ENCODE measurements at places on chromosomes 1 and 21.

GRCh38 chr1:157882580-157882979, 41.0 kb upstream of the CD5L start:
- H3K4me1 ChIP-seq = no peaks in the 10 kb centered on the region
- H3K27me3 ChIP-seq = no peaks in the 10 kb centered on the region
- H3K36me3 ChIP-seq = no peaks in the 10 kb centered on the region
- H3K4me3 ChIP-seq = no peak overlapping the region
- H3K27ac ChIP-seq = no peak overlapping the region

GRCh38 chr1:212686591-212686990, 13.0 kb downstream of the BATF3 start:
- no peaks in the 10 kb centered on the region for H3K4me1 ChIP-seq
- no peak overlapping the region for H3K27ac ChIP-seq
- peaks cover 27% of the 10 kb centered on the region for H3K27me3 ChIP-seq
- no peaks in the 10 kb centered on the region for H3K36me3 ChIP-seq

DNA sequence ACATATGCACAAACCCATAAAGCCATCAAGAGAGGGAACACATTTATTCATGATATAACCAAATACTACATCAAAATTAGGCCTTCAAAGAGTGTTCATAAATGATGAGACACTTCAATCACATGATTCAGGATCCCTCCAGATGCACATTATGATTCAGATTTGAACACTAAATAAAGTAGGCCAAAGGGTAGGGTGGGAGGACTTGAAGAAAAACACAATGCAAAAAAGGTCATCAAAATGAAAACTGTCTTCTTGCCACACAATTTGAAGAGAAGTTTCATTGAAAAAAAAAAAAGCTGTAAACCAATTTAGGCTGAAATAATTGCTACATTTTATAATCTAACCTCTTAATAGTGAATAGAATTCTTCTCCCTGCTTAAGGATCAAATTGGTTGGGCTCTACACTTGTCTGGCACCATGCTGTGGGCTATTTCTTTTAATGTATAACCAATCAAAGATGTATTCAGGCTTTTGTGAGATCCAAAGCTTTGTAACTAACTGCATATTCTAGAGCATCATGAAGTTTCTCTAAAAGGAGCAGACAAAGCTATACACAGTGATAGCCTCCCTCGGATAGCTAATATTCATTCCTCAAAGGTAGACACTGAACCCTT, 58.1 kb downstream of the ZSWIM5 start:
- no peaks in the 10 kb centered on the region for H3K36me3 ChIP-seq
- no peak for DNase-seq
- no peaks in the 10 kb centered on the region for H3K27me3 ChIP-seq
- no peaks in the 10 kb centered on the region for H3K4me1 ChIP-seq

DNA sequence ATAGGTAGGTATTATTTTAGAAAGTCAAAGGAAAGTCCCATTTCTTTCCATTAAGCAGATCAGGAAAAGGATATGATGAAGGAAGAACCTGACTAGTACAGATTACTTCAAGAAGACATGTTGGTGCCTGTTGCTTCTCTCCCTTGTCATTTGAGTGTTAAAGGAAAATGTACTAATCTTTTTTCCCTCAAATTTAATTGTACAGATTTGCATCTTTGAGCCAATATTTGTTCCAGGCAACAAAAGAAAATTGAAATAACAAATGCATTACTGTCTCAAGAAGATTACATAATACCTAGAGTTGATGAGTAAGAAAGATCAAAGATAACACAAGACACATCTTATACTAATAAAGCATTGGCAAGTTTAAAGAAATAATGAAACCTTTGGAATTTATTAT, 566.9 kb upstream of the ZP4 start:
- no peak overlapping the region for H3K4me3 ChIP-seq
- no peaks in the 10 kb centered on the region for H3K27me3 ChIP-seq
- H3K4me1 ChIP-seq = no peaks in the 10 kb centered on the region
- no peak for DNase-seq
- no peak overlapping the region for H3K27ac ChIP-seq

- H3K36me3 ChIP-seq = no peaks in the 10 kb centered on the region
- no peaks in the 10 kb centered on the region for H3K4me1 ChIP-seq
- no peak overlapping the region for H3K27ac ChIP-seq
- H3K27me3 ChIP-seq = peaks cover 26% of the 10 kb centered on the region
These were observed 123.0 kb upstream of the TMPRSS2 start for GRCh38 chr21:41630917-41631316.
